ENCODE measurements at places on chromosomes 1 and 21.

GRCh38 chr1:234627009-234627950, 17.3 kb upstream of the IRF2BP2 start:
- no peak for DNase-seq

GRCh38 chr1:46667782-46668760, at the start of gene ATPAF1:
ATPAF1 (minus strand) TSS chr1:46668364; CDS start chr1:46668322, 42 bp downstream.
- peak; percentile 55 for DNase-seq

- no peak for DNase-seq
Observed at GRCh38 chr1:14440731-14441130, 157.8 kb upstream of the KAZN start.

DNA sequence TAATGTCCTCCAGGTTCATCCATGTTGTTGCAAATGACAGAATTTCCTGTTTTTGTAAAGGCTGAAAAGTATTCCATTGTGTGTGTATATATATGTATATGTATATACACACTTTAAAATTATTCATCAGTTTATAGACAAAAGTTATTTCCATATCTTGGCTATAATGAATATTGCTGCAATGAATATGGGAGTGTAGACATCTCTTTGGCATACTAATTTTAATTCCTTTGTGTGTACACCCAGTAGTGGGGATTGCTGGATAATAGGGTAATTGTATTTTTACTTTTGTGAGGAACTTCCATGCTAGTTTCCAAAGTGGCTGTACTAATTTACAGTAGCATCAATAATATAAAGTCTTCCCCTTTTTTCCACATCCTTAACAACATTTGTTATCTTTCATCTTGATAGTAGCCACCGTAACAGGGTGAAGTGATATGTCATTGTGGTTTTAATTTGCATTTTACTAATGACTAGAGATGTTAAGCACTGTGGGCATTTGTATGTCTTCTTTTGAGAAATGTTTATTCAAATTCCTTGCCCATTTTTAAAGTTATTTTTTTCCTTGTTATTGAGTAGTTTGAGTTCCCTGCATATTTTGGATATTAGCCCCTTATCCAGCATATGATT, 243.0 kb downstream of the PDE4B start:
- DNase-seq, result no peak

GRCh38 chr1:30907481-30908315, 860 bp downstream of the SDC3 start:
- DNase-seq, result no peak

DNA sequence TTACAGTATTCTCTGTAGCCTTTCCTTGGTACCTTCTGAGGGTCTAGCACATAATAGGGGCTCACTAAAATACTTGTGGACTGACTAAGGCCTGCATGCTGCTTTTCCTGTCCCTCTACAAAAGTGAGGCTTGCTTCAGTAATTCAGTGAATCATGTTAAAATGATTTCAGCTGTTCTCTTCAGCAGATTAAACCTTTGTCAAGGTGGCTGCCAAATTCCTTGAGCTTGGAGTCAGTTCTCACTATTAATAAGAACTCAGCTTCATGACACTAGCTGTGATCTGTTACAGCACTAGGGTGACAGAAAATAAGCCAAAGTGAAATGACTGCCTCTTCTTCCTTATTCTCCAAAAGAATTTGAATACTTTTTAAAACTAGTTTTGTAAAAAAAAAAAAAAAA, 128.8 kb downstream of the KCNN3 start:
- DNase-seq, result no peak

GRCh38 chr1:244271004-244271403, 180.7 kb downstream of the ADSS2 start:
- no peak for DNase-seq

DNA sequence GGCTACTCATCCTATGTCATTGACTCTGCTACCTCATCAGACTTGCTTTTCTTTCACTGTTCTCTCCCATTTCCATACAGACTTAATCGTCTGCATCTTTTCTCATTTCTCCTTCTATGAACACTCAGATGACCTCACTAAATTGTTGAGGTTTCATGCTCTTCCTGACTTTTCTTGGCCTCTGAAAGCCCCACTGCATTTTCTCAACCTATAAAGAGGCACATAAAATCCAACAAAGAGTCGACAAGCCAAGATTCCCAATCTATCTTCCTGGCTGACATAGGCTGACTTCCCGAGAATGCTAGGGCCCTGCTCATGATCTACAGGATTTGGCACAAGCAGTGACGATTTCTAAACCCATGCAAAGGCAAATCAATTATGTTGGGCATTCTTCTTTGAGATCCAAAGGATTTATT, 280.8 kb upstream of the DPYD start:
- DNase-seq, result no peak

DNA sequence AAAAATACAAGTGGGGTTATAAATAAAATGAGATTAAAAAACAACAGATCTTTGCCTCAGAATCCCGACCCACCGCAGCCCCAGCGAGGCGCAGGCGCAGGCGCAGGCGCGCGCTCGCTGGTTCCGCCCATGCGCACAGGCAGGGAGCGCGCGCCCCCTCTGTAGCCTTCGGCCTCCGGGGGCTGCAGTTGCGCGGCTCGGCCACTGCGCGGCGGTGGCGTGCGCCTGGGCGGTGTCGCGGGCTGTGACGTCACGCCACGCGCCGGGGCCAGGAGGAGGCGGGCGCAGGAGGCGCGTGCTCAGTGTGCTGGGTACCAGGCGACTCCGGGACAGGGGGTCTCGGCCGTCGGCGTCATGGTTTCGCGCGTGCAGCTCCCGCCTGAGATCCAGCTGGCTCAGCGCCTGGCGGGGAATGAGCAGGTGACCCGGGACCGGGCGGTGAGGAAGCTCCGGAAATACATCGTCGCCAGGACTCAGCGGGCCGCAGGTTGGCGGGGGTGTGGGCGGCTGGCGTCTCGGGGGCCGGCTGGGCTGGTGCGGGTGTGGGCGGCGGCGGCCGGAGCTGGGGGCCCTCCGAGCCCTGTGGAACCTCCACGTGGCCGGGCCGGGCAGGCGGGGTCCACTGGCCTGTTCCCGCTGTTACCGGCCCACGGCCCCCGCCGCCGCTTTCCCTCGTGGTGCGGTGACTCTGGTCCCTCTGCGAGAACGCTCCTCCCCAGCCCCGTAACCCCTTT, at the start of gene RRP1:
Gene RRP1 (plus strand): TSS at position 302 of the 734 bp plus-strand sequence. CDS start 53 bp downstream, at position 355.
- peak; percentile 96 for DNase-seq

DNA sequence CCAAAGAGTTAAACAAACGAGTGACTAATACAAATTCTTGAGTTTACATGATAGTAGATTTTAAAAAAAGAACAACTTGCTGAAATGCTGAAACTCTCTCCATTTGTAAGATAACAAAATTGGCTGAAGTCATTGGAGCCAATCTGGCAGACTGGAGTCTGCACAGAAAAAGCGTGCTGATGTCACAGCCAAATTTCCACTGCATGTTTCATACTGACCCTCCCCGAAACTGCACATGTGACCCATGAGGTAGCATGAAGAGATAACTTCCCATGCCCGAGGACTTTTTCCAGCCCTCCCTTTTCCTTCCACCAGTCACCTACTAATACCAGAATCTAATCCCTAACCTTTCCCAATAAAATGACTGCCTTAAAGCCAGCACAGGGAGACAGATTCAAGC, 1.2 kb upstream of the LELP1 start:
- no peak for DNase-seq

GRCh38 chr1:21184276-21184675, 7.6 kb upstream of the EIF4G3 start:
- no peak for DNase-seq

- no peak for DNase-seq
Observed at GRCh38 chr1:67137307-67137753, 2.6 kb upstream of the C1orf141 start.

GRCh38 chr21:14773777-14774345, 227.7 kb upstream of the SAMSN1 start:
- DNase-seq, result no peak

GRCh38 chr1:1019122-1019999, 559 bp upstream of the AGRN start:
- DNase-seq, result peak; percentile 84

DNA sequence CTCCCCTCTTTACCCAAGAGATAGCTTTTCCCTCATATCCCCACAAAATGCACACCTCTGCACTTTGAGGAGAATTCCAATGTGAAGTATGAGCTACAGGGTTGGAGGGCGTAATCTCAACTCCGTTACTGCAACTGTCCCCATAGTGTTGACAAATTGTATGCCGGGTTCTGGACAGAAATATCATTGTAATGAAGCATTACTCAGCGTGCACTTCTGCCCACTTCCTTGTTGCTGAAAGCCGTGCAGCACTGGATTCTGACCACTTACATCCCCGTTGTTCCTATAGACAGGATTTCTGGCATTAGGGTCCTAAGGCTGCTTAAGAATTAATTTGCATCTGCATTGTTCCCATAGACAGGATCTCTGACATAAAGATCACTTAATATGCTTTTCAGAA, 205.6 kb downstream of the RHOU start:
- DNase-seq, result no peak

DNA sequence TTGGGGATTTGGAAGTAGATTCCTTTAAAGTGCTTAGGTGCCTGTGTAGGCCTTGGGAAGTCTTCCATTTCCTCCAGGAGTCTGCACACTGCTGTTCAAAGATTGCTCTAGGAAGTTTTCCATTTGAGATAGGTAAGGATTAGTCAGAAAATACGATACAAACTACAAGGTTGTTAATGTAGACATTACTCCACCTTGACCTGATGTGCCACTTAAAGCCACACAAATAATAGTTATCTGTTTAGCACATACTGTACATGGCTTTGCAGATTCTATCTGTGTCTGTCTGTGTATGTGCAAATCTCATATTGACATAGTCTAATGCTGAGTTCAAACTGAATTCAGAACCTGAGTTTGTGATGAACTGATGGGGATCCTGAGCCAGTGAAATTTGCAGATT, 118.4 kb downstream of the RHOU start:
- DNase-seq, result no peak
